ENCODE measurements at places on chromosomes 6 and 20.

DNA sequence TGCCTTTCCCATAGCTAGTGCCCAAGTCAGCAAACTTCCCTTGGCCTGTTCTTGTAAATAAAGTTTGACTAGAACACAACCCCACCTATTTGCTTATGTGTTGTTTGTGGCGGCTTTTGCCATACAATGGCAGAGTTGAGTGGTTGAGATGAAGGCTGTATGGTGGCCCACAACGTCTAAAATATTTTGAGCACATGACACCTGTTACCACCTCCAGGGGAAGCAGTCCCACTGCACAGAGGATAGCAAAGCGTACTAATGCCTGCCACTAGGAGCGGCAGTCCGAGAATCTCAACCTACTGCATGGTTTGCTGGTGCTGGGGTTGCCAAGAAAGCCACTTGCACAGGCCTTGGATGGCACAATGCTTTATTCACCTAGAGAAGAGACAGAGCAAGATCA lies 58.6 kb downstream of the TGM2 start:
- no peak for DNase-seq

DNA sequence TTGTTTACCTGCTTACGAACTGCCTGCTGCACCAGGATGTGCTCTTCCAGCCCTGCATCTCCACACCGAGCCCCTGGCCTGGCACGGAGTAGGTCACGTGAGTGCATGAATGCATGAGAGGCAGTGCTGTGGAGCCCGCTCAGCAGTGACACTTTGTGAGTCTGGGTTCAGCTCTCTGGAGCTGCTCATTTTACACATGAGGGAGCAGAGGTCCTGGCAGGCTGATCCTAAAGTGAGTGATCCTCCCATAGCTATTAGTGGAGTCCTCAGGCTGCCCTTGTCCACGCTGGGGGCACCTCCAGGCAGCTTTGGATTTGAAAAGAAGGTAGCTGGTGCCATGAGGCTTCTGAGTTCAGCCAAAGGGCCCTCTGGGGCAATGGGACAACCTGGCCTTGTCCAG lies 64.2 kb downstream of the EDN3 start:
- DNase-seq, result peak; percentile 21

- no peak for DNase-seq
Observed at GRCh38 chr6:152975204-152975915, 7.5 kb downstream of the FBXO5 start.

- no peak for DNase-seq
Observed at GRCh38 chr6:49506569-49507111, 6.9 kb downstream of the GLYATL3 start.

- DNase-seq, result no peak
Observed at GRCh38 chr20:63321148-63321831, 28.3 kb downstream of the COL20A1 start.

GRCh38 chr6:87791982-87792381 lies 89.9 kb upstream of the AKIRIN2 start:
- no peak for DNase-seq

DNA sequence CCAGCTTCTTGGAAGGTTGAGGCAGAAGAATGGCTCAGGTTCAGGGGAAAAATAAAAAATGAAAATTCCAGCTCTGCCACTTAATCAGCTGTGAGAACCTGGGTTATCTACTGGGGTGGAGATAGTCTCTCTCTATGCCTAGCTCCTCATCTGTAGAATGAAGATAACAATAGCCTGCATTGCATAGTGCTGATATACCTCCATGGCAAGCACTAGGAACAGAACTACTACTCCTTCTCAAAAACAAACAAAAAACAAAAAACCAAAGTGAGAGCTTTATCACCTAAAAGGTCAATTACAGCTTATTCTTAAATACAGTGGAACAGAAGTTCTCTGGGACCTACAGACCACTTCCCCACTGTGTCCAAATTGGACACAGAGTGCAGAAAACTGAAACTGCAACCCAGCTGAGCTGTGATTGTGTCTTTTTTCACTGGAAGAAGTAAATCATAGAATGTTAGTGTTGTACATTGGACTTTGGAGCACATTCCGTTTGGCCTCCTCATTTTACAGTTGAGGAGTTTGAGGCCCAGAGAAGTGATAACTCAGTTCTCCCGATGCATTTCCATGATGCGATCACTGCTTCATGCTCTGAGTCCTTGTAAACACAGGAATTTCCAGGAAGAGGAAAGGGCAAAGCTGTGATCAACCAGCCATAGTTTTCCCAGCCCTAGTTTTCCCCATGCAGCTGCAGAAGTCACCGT lies 23.3 kb downstream of the MTFR2 start:
- DNase-seq, result no peak

- DNase-seq, result peak; percentile 93
Observed at GRCh38 chr20:1802385-1803060, 92.7 kb upstream of the SIRPA start.

DNA sequence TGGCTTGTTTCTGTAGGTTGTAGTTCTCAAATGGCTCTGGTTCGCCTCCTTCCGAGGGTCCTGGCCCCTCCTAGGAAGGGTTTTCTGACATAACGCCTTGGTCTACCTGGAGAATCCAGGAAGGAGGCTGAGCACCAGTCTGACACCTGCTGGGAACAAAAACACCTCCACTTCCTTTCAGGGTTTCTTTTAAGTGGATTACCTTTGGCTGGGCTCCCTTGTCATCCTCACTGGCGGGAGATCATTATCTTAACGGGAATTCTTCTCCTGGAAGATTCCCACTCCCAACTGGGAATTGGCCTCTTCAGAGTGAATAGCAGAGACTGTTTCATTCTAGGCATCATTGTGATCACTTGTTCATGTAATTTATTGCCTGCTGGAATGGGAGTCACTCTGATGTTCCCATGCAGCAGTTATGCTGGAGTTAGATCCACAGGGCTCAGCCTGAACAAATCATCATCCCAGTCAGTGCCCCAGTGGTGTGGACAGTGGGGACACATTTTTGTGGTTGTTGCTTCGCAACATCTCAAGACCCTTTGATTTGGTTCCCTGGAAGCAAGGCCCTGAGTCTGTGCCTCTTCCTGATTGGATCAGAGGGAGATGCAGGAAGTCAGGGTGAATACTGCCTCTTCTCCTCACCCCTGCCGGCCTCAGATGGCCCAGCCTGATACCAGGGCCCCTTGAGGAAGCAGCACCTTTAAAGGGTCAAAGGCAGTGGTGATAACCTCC lies 49.1 kb downstream of the LYRM2 start:
- DNase-seq, result no peak

GRCh38 chr20:2509468-2509781 lies 710 bp upstream of the ZNF343 start:
- no peak for DNase-seq

GRCh38 chr6:53055873-53056272 lies 9.3 kb upstream of the FBXO9 start:
- no peak for DNase-seq

DNA sequence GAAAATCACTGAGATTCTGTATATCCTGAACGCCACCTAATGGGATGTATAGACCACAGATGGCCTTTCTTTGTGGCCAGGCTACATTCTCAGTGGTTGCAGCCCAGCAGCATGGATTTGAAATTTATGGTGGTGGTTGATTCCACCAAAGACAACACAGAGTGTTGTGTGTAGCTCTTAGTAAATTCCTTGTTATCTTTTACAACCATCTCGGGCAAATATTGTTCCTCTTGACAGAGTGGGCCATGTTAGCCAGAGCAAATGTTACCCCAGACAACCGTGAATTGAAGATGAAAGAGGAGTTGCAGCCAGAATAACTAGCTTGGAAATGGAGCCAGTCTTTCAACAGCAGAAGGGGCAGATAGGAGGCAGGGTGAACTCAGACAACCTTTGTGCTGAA lies 39.5 kb downstream of the SLC24A3 start:
- DNase-seq, result no peak

- DNase-seq, result no peak
Observed at GRCh38 chr6:96420294-96420693, 101.3 kb upstream of the UFL1 start.

DNA sequence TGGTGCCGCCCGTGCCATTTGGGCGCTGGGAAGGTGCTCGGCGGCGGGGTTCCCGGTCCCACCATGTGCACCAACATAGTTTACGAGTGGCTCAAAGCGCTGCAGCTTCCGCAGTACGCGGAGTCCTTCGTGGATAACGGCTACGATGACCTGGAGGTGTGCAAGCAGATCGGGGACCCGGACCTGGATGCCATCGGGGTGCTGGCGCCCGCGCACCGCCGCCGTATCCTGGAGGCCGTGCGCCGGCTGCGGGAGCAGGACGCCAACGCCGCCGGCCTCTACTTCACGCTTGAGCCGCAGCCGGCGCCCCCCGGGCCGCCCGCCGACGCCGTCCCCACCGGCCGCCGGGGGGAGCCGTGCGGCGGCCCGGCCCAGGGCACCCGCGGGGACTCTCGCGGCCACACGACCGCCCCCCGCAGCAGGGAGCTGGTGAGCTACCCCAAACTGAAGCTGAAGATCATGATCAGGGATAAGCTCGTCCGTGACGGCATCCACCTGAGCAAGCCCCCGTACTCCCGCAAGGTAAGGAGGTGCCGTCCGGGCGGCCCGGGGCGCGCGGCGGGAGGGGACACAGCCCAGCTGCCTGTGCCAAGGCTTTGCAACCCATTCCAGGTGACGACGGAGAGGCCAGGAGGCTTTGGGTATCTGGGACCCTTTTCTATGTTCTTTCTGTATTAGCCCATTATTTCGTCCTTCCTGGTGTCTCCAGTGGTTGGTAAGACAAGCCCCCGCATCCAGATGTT lies 547 bp downstream of the SAMD5 start:
- no peak for DNase-seq

DNA sequence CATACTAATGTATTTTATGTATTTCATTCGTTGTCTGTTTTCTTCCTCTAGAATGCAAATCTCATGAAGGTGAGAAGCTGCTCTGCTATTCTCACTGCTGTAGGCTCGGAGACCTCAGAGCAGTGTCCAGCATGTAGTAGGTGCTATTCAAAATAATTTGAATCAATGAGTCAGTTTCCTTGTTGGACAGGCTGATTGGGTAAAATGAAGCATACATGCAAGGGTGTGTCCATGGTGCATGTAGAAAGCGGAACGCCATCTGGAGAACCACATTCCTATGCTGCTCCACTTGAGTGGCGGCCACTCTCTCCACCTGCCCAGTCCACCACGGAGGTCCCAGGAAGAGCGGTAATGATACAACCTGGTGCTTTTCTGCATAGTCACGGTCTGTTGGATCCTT lies 412.1 kb downstream of the QKI start:
- no peak for DNase-seq

DNA sequence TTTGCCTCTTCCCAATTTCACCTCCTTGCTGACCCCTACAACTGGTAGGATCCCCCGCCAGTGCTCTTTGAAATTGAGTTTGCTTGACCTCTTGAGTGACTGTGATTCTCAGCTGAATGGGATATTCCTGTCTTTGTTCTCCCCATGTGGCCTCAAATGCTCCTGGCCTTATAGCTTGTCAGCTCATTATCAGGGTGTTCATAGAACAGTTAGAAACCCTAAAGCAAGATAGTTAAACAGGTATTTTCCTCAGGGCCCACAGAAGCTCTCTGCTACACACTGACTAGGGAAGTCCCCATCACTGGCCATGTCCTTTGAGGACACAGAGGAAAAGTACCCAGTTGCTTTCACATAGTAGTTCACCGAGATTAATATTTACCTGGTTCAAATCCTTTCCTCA lies 211.5 kb upstream of the DTNBP1 start:
- DNase-seq, result no peak

DNA sequence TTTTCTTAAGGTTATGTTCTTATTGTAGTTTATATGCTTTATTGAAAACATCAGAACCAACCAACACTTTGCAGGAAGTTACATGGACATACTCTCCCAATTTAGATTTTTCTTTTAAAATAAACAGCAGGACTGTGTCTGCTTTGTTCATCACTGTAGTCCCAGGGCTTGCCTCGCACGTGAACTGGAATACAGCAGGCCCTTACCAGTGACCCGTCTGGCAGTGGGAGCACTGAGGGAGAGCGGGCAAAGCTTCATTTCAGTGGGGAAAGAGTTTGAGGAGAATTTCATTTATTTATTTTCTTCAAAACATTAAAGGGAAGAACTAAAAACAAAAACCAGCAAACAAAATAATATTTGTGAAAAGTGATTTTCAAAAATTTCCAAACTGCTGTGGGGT lies 230.8 kb downstream of the PAX1 start:
- DNase-seq, result no peak

DNA sequence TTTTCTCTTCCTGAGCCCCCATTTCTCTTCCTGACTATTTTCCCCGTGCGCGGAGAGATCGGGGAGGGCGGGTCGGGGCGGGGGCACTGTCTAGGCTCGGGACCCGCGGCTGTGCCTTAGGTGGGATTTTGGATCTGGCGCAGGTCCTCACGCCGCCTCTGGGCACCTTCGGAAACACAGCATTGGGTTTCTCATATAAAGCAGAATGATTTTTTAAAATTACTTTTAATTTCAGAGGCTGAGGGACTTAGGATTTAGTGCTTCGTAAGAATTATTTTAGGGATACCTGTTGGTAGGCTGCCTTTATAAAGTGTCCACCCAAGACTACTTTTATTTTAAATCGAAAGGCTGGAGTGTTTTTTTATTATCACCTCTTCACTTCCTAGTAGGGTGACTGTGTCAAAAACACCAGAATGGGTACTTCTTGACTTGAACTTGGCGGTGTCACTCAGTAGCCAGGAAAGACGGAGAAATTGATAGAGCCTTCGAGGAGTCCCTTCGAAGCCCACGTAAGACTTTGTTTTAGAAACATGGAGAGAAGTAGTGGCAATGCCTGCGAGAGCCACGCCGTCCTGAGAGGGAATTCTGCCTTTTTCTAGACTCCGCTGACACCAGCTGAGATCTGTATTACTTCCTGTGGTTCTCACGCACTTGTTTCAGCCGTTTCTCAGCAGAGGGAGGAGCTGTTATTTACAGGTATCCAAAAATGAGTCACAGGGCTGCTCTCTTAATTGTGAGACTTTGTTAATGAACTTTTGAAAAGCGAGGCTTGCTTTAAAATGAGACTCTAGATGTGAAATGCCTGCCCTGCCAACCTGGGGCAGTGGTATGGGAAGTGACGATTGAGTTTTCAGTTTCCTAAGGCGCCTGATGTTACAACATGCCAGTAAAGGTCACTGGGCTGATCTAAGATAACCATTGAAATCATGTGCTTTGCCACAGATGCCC lies 667 bp downstream of the STX11 start:
- DNase-seq, result no peak

GRCh38 chr20:57649617-57650015 lies 29.4 kb upstream of the ZBP1 start:
- no peak for DNase-seq

DNA sequence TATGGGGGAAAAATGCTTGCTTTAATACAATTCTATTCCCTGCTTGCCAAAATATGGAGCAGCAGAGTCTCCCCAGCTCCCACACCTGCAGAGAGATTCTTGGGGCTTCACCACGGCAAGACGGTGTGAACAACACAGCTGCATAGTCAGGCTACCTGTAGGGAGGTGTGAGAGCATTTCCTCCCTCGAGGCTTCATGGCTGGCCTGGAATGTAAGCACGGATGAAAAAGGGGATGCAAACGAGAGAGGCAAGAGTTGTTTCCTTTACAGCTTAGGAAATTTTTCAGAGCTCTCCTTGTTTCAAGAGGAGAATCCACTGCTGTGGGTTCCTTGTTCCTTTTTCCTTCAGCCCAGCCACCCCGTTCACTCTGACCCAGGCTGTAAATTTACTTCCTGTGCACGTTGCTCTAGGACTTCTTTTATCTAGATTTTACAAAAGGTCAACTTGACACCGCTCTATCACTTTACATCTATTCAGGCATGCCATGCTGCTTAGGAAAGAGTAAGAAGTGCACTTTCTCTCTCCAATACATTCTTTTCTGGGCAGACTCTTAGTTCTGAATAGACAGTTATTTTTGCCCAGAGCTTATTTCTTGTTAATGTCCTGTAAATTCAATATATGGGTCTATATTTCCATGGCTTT lies 197.1 kb downstream of the KHDC1L start:
- DNase-seq, result peak; percentile 12

All from NCI-H526 (cell line).